ENCODE measurements at places on chromosomes 11 and 22.

DNA sequence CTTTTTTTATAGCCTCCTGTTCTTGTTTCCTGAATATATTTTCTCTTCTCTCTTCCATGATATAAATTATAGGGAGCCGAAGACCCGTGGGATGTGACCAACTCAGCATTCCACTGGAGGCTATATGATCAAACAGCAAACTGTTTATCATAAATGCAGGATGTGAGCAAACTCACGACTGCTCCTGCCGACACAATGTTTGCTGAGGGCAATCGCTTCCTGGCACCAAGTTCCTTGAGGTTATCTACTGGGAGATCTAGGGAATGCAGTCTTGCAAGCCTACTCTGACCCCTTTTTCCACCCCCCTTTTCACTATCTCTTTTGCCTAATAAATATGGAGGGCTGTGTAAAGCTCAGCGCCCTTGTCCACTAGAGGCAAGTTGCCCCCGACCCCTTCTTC is 13.5 kb upstream of the PLAAT4 start:
- no peak for DNase-seq

GRCh38 chr22:26837784-26838470 is 180.5 kb downstream of the MIAT start:
- DNase-seq: no peak

DNA sequence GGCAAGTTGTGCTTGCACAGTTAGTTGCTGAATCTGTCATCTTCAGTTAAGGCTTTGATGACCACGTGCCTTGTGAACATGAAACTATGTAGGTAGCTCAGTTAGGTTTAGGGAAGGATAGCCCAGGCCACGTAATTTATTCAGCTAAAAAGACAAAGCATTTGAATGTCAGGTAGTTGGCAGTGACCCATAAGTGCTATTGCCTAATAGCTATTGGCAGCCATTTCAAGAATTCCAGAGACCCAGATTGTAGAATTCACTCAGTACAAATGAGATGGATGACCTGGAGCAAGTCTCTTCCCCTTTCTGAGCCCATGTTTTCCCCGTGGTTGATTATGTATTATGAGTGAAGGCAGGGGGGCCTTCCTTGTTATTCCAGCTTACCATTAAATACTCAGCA is 265.3 kb upstream of the ANO5 start:
- no peak for DNase-seq

- no peak for DNase-seq
These were observed 40.0 kb downstream of the GDPD5 start for GRCh38 chr11:75485742-75486141.

GRCh38 chr22:24775769-24776492 is 1.4 kb upstream of the PIWIL3 start:
- DNase-seq: no peak
